ENCODE measurements at places on chromosomes 5 and 9.
A peak's percentile ranks its signal among the peaks of the same experiment; 100 is the strongest.

DNA sequence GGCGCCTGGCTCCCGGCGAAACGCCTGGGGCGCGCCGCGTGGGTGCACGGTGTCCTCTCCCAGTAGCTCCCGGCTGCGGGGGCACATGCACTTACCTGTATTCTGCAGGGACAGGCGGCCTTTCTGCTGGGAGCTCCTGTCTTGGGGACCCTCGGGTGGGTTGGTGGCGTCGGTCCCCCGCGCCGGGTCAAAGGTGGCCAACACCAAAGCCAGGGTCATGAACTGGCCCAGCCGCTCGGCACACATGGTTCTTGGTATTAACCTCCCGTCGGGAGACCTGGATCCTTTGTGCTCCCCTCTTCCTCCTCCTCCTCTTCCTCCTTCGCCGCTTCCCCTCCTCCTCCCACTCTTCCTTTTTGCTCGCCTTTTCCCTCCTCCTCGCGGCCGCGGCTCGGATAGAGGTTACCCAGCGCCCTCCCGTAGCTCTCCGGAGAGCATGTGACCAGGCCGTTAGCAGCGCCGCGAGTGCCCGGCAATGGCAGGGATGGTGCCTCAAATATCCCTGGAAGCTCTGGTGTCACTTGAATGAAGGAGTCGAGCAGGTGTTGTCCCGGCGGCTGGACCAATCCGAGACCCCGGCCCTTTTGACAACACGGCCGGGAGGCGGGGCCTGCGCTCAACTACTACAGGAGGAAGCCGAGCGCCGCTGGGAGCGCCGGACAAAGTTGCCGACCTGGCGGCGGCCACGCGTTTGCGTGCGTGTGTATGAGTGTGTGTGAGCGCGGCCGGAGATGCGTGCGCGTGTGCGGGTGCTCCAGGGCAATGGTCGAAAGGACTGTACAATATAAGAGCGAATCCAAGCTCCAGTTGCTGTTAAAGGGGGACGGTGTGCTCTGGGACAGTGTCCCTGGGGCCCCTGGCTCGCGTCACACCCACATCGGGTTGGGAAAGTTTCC is at the start of gene STC2:
Gene STC2, minus strand, starts transcription at position 467 of the 896 bp plus-strand sequence. Its CDS starts 221 bp downstream, at position 246.
- H3K4me1 ChIP-seq = peaks cover 54% of the 10 kb centered on the region
- H3K36me3 ChIP-seq = peaks cover 44% of the 10 kb centered on the region
- peaks cover 2% of the 10 kb centered on the region for H3K27me3 ChIP-seq
- H3K4me3 ChIP-seq = peak within 1 kb of the TSS; percentile 98
- H3K27ac ChIP-seq = peak within 1 kb of the TSS; percentile 95

- H3K4me1 ChIP-seq = no peaks in the 10 kb centered on the region
- H3K27ac ChIP-seq = no peak overlapping the region
- H3K4me3 ChIP-seq = no peak overlapping the region
- no peaks in the 10 kb centered on the region for H3K36me3 ChIP-seq
- no peaks in the 10 kb centered on the region for H3K27me3 ChIP-seq
- no peak for DNase-seq
These were observed 301.3 kb downstream of the CSNK1G3 start for GRCh38 chr5:123813264-123813663.

DNA sequence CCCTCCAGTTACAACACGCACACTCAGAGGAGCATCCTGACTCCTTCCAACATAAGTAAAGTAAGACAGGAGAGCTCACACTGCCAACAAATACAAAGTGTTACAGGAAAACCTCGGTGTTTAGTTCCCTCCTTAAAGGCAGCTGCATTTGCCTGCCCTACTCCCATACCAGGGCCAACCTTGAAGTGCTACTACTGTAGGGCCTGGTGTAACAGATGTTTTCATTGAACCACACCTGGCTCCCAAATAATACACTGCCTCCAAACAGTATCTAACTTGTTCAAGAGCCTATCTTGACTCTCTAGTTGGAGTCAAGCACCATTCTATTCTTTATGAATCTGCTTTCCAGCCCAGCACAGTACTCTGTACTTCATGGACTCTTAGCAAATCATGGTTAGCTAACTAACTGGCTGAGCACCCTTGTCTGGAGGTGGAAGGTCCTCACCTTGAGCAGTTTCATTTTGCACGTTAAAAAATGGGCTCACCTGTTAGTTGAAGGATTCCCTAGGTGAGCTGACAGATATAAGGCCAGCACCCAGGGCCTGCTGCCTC is 34.6 kb downstream of the TTC39B start:
- peaks cover 12% of the 10 kb centered on the region for H3K4me1 ChIP-seq
- peaks cover 6% of the 10 kb centered on the region for H3K36me3 ChIP-seq
- no peak for DNase-seq

DNA sequence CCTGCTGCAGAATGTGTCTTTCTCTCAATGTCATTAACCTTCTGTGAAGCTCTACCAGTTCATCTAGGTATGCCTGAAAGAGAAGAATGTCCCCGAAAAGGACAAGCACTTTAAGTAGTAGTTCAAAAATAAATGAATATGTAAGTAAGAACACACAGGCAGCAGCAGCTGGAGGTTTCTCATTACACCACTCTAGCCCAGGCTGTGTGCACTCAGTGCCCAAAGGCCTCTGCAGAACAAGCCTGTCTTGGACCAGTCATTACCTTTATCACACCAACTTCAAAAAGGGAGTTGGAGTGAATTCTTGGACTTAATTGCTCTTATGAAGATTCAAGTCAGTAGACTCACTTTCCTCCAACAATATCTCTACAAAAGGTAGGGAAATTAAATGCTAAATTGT is 268.8 kb downstream of the MLLT3 start:
- no peaks in the 10 kb centered on the region for H3K27me3 ChIP-seq
- peaks cover 42% of the 10 kb centered on the region for H3K4me1 ChIP-seq
- DNase-seq = no peak
- no peak overlapping the region for H3K27ac ChIP-seq
- H3K4me3 ChIP-seq = no peak overlapping the region

DNA sequence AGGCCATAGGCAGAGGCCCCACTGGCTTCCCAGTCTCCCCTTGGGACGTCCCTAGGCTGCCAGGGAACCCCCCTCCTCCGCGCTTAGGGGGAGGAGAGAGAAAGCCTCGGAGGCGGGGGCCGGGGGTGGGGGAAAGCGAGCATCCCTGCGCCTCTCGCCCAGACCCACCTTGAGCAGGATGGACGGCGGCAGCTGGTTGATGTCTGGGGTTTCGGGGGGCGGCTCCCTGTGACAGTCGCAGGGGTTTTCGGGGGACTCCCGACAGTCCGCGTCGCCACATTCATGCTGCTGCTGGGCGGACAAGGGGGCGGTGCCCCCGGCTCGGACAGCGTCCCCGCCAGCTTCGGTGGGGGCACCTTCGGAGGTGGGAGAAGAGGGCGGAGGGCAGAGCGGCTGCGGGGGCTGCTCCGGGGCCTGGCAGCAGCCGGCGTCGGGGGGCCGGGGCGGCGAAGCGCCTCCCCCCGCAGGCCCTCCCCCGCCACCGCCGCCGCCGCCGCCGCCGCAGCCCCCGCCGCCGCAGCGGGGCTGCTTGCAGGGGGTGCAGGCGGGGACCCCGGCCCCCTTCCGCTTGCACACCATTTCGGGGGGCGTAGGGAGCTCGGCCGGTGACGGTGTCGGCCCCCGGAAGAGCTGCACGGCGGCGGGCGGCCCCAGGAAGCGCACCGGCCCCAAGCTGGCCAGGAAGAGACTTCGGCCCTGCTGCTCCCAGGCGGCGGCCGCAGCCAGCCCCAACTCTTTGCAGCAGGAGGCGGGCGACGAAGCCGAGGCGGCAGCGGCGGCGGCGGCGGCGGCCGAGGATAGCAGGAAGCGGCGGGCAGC is 1.2 kb downstream of the FBXL17 start:
- peak overlapping the region; percentile 94 for H3K27ac ChIP-seq
- no peaks in the 10 kb centered on the region for H3K27me3 ChIP-seq
- peak overlapping the region; percentile 88 for H3K4me3 ChIP-seq
- peaks cover 18% of the 10 kb centered on the region for H3K36me3 ChIP-seq
- H3K4me1 ChIP-seq = peaks cover 27% of the 10 kb centered on the region
- peak; percentile 28 for DNase-seq

- no peak overlapping the region for H3K27ac ChIP-seq
- H3K4me1 ChIP-seq = peaks cover 1% of the 10 kb centered on the region
- H3K36me3 ChIP-seq = no peaks in the 10 kb centered on the region
- H3K27me3 ChIP-seq = peaks cover 1% of the 10 kb centered on the region
These were observed 241.6 kb upstream of the RORB start for GRCh38 chr9:74255489-74255984.
